ENCODE measurements at places on chromosomes 13 and 19.

DNA sequence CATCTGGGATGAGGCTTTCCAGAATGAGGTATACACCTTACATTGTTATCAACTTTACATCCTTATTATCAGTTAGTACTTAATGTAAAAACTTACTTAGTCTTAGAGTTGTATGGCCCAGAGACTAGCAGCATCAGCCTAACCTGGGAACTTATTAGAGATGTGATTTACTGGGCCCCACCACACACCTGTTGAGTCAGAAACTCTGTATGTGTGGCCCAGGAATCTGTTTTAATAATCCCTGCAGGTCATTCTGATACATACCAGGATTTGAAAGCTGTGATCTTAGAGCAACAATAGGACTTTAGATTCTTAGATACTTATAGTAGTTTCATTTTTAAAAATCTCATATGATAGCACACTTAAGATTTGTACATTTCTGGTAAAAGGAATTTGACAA lies 17.4 kb downstream of the FNDC3A start:
- no peak for DNase-seq

GRCh38 chr19:31448221-31448657 lies 99.0 kb upstream of the TSHZ3 start:
- no peak for DNase-seq

- DNase-seq, result no peak
Observed at GRCh38 chr13:90824032-90824431, 523.5 kb upstream of the MIR17HG start.

GRCh38 chr13:29909975-29910674 lies 59.7 kb upstream of the UBL3 start:
- DNase-seq, result no peak

DNA sequence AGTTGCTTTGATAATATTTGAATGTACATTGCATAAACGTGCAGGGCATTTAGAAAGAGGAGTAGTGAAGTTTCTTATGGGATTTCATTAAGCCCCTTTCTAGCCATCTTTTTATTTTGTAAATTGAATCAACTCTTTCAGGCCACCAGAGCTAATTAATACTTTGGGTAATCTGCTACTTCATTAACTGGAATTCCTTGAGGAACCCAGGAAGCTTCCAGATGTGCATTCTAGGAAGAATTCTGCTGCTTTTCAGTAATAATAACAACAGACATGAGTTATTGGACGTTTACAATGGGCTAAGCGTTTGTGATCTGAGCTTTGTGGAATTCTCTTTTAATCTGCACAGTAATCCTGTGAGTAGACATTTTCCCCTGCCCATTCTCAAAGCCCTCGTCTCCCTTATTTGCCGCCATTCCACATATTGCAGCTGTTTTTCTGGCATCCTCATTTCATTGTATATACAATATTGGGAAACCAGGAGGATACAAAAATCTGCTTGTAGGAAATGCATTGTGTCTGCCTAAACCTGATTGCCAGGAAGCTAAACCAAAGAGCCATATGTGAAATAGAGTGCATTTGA lies 103.9 kb downstream of the HS6ST3 start:
- no peak for DNase-seq

GRCh38 chr13:29323954-29324353 lies 271.5 kb downstream of the SLC7A1 start:
- DNase-seq, result no peak

GRCh38 chr13:30607908-30608307 lies 9.8 kb upstream of the USPL1 start:
- peak; percentile 62 for DNase-seq
